Ureter (tissue), 1 donor: ENCODE measurements at places on chromosomes 1 and 21. TPM values are rescaled to one million over a fixed set of nuclear protein-coding genes. Genes with fewer than 3 reads are reported as not detected.

DNA sequence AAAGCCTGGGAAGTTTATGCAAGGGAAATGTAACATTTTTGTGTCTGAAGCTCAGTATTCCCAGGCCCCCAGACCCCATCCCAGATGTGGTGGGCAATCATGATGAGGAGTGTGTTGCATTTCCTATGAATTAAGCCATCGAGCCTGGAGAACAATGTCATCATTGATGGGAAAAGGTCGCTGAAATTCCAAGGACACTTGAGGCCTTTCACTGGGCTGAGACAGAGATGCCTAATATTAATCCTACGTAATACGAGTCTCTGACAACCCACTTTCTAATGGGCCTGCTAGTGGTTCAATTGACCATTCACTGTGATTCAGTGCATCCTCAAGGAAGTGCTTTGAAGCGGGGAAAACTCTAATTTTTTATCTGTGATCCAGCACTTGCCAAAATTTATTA is 291.6 kb downstream of the PLPP3 start:
- no peak for DNase-seq

NOC2L gene
- 71.9 TPM for total RNA-seq

DNA sequence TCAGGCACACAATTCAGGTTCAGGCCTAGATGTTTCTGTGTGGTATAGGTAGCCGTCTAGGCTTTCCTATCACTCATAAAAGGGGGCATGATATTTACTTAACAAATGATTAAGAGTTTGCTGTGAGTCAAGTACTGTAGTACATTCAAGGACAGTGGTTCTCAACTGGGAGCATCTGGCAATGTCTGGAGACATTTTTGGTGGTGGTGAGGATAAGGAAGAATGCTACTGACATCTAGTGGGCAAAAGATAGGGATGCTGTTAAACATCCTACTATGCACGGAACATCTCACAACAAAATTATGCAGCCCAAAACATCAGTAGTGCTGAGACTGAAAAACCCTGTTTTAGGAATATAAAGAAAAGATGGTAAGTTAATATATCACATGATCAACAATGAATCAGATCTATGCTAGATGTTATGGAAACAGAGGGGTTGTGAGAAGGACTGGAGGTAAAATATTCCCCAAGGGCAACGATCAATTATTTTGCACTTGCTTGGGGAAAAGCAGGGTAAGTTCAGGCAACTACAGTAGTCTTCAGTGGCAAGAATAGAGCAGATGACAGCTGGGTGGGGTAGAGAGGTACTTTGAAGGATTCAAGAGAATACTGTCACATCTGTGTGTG is 4.9 kb downstream of the DNTTIP2 start:
- no peak for DNase-seq

GRCh38 chr1:115454837-115455511 is 116.9 kb upstream of the NGF start:
- DNase-seq: no peak

S100A7 gene
- total RNA-seq: not detected

FAM78B gene
- 3.6 TPM for total RNA-seq

DNA sequence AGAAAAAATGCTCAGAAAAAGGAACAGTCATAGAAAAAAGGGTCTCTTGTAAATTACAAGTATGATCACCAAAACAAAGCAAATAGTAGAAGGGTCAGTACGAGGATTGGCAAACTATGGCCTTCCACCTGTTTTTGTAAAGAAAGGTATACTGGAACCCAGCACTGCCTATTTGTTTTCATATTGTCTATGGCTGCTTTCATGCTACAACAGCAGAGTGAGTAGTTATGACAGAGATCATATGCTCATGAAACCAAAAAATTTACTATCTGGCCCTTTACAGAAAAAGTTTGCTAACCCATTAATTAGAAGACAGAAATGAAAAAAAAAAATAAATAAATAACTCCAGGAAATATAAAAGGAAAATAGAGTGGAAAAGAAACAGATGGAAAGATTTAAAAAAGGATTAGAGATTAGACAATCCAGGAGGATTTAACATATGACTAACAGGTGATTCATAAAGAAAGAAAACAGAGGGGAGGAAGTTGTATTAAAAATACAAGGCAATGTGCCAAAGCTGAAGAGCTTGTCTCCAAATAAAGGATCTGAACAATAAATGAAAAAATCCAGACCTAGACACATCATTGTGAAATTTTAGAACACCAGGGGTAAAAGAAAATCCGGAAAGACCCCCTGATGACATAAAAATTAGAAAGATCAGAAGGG is 108.5 kb upstream of the SERTAD4 start:
- DNase-seq: no peak

DNA sequence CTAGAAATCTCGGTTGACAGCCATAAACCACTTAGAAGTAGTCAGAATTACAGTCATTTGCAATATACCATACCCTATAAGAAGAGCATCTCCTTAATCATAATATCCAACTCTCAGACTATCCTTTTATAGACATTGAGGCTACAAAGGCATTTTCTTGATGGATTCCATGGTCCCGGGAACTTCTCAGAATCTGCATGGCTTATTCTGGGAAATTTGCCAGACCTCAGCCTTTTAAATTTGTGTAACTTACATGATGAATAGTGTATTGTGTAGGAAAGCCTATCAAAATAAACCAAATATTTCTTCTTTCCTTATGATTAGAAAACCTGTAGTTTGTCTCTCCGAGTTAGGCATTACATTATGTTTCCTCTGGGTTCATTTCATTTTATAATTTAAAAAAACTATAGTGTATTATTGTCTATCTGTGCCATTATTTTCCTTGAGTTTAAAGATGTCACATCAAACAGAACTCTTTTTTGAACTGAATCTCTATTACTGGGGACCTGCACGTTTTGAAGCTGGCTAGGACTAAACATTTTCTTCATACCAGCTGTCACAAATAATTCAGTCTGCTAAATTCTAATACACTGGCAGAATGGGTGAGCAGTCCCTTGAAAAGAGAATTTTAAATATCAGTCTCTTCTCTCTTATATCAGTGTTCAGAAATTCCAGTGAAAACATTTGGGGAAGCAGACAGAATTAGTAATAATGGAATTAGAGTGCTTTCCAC is 102.9 kb downstream of the GABPA start:
- no peak for DNase-seq

BRDT gene
- not detected for total RNA-seq

- DNase-seq: no peak
Observed at GRCh38 chr1:111569913-111570312, 49.7 kb upstream of the RAP1A start.

DNA sequence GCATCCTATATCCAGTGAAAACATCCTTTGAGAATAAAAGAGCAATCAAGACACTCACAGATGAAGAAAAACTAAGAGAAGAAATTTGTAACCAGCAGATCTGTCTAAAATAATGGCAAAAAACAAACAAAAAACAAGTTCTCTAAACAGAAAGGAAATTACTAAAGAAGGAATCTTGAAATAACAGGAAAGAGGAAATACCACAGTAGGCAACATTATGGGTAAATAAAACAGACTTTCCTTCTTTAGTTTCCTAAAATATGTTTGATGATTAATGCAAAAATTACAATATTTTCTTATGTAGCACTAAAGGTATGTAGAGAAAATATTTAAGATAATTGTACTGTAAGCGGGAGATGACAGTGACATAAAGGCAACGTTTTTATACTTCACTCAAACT is 23.5 kb downstream of the SLC19A1 start:
- no peak for DNase-seq

CHML gene
- total RNA-seq: 4.6 TPM
